Panc1 (cell line): ENCODE measurements at places on chromosomes 7 and 10. TPM values are rescaled to one million over a fixed set of nuclear protein-coding genes. Genes with fewer than 3 reads are reported as not detected.

- H3K4me3 ChIP-seq, result peak overlapping the region; percentile 59
- H3K27ac ChIP-seq, result no peak overlapping the region
- peaks cover 25% of the 10 kb centered on the region for H3K27me3 ChIP-seq
- peaks cover 9% of the 10 kb centered on the region for H3K4me1 ChIP-seq
Measured at GRCh38 chr10:129962872-129963640, 1.0 kb downstream of the EBF3 start.

GRCh38 chr7:141585592-141586510 lies 34.6 kb downstream of the AGK start:
- H3K27ac ChIP-seq, result 0 out of 2 replicates have a peak overlapping the region, but pooled peaks have one; percentile 2
- H3K4me3 ChIP-seq, result no peak overlapping the region
- peak; percentile 28 for DNase-seq

CCL24 gene
- not detected for total RNA-seq

GRCh38 chr10:88813200-88813599 lies 10.7 kb downstream of the LIPM start:
- no peak for DNase-seq
- 0 out of 2 replicates have a peak, but pooled peaks cover 2% of the 10 kb centered on the region for H3K27me3 ChIP-seq
- no peaks in the 10 kb centered on the region for H3K4me1 ChIP-seq
- H3K27ac ChIP-seq, result no peak overlapping the region
- H3K36me3 ChIP-seq, result no peaks in the 10 kb centered on the region
- no peak overlapping the region for H3K4me3 ChIP-seq

- no peak overlapping the region for H3K4me3 ChIP-seq
- no peak for DNase-seq
- H3K36me3 ChIP-seq, result no peaks in the 10 kb centered on the region
- no peaks in the 10 kb centered on the region for H3K27me3 ChIP-seq
- no peak overlapping the region for H3K27ac ChIP-seq
Measured at GRCh38 chr10:14422431-14422830, 91.7 kb upstream of the FRMD4A start.

PNLIPRP2 gene
- 0.72 TPM for total RNA-seq

RNF32 gene
- total RNA-seq, result 3.5 TPM

NOS3 gene
- total RNA-seq, result 3.1 TPM

CLCN1 gene
- total RNA-seq, result 0.15 TPM

DNA sequence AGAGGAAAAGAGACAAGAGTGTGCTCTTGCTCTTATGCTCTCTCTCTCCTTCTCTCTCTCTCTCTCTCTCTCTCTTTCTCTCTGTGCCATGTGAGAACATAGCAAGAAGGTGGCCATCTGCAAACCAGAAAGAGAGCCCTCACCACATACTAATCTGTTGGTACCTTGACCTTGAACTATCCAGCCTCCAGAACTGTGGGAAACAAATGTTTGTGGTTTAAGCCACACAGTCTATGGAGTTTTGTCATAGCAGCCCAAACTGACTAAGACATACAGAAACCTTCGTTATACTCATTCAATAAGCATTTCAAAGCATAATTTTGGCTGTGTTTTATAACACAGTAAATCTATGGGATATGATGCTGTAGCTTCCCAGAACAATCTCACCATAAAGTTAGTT lies 56.4 kb upstream of the PLPP4 start:
- H3K4me3 ChIP-seq, result no peak overlapping the region
- H3K36me3 ChIP-seq, result no peaks in the 10 kb centered on the region
- no peaks in the 10 kb centered on the region for H3K4me1 ChIP-seq
- H3K27ac ChIP-seq, result no peak overlapping the region

DNA sequence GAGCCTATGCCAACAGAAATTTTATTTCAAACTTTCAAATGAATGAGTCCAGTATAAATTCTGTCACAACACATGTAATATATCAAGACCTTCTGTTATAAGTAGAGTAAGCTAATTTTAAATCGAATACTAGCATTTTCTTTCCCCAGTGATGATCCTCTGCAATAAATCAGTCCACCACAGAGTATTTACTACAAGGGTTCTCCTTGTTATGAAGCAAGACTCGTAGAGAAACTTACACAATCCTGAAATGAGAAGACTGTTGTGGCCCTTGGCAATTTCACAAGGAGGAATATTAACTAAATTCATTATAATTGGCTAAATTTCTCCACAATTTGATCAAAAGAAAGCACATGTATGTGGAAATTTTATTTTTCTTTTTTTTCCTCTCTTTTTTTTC lies 312.4 kb upstream of the DGKB start:
- no peaks in the 10 kb centered on the region for H3K36me3 ChIP-seq
- H3K27me3 ChIP-seq, result no peaks in the 10 kb centered on the region
- H3K4me3 ChIP-seq, result no peak overlapping the region
- H3K4me1 ChIP-seq, result no peaks in the 10 kb centered on the region
- DNase-seq, result no peak
- H3K27ac ChIP-seq, result no peak overlapping the region

DNA sequence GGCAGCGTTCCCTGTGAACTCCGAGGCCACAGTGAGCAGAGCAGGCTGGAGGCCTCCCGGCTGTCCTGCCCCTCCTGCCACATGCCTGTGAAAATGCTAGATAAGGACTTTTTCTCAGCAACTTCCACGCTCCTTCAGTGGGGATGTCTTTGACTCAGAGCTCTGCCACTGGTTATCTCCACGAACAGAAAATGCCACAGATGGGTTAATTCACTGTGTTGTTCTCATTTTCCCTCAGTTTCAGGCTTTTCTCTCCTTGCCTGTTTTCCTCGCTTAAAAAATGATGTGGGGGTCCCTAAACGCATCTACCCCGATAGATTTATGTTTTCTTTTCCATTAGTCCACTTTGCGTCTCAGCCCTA lies 51.3 kb downstream of the IKZF1 start:
- no peaks in the 10 kb centered on the region for H3K36me3 ChIP-seq
- H3K4me3 ChIP-seq, result no peak overlapping the region
- no peak for DNase-seq
- H3K27me3 ChIP-seq, result peaks cover 15% of the 10 kb centered on the region

DNA sequence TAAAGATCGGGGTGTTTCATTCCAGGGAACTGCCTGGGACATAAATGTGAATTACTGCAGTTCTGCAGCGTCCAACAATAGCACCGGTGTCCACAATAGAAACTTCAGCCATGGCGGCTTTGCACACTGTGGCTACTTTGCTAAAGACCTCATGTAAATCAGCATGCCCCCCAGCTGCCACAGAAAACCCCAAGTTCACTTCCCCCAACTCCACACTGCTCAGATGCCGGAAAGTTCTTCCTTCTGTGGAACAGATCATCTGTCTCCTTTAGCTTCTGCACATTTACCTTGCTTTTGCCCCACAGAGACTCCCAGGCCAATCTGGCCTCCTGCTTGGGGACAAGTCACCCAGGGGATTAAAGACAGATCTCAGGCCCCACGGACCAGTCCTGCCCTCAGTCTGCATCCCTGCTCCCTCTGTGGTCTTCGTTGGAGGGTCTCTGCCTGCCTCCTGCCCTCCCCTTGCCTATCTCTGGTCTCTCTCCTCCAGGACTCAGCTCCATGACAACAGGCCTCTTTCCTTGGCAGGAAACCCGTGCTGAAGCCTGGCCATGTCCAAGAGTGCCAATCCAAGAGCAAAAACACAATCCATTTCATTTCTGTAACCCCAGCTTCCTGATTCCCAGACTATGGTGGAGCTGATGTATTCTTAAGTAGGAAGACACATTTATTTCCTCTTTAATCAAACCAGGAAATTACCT lies 403.2 kb downstream of the RPS24 start:
- H3K27me3 ChIP-seq, result no peaks in the 10 kb centered on the region
- DNase-seq, result no peak
- H3K4me3 ChIP-seq, result no peak overlapping the region
- H3K4me1 ChIP-seq, result peaks cover 13% of the 10 kb centered on the region; the same call in 1 of the 2 replicates
- 0 out of 2 replicates have a peak overlapping the region, but pooled peaks have one; percentile 1 for H3K27ac ChIP-seq

PIP gene
- total RNA-seq, result not detected

DNA sequence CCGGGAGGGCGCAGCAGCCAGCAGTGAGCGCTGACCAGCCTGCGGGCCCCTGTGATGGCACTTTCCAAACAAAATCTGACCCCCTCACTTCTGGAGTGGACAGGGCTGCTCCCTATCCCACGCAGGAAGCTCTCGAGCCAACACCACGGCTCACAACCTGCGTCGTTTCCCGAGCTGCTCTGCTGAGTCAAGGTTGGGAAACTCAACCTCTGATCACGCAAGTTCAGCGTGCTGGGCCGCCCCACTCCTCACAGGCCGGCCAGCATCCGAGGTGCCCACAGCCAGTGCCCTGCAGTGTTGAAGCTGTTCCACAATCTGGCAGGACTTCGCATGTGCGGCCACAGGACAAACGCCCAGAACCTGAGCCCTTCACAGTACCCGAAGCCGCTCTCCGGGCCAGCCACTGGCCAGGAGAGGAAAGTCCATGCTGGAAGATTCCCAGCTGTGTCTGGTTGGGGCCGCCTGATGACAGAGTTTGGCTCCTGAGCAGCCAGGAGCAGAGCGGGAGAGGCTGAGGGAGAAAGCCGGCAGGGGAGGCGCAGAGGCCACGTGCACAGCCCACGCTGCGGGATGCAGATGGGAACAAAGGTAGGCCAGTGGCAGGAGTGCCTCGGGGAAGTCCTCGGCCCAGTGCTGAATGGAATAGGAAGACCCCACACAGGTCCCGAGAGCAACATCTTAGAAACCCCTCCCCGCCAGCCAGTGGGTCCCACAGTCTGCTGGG lies 263.3 kb upstream of the TCERG1L start:
- H3K27ac ChIP-seq, result no peak overlapping the region
- DNase-seq, result no peak
- no peaks in the 10 kb centered on the region for H3K36me3 ChIP-seq
- H3K4me3 ChIP-seq, result no peak overlapping the region
- no peaks in the 10 kb centered on the region; the same call in 1 of the 2 replicates for H3K27me3 ChIP-seq

DNA sequence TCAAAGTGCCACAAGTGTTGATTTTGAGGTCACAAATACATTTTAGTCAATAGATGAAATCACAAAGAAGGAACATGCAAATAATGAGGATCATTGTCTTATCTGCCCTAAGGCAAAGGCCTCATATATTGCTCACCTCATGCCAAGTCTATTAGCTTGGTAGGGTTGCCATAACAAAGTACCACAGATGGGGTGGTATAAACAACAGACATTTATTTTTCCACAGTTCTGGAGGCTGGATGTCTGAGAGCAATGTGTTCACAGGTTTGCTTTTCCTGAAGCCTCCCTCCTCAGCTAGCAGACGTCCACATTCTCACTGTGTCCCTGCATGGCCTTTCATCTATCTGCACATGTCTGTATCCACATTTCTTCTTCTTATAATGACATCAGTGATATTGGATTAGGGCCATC lies 59.6 kb downstream of the RELN start:
- H3K4me3 ChIP-seq, result no peak overlapping the region
- DNase-seq, result no peak
- H3K4me1 ChIP-seq, result no peaks in the 10 kb centered on the region
- H3K27ac ChIP-seq, result no peak overlapping the region

GRCh38 chr10:80544316-80544953 lies 6.7 kb downstream of the SH2D4B start:
- no peak overlapping the region for H3K4me3 ChIP-seq
- H3K27ac ChIP-seq, result no peak overlapping the region
- peaks cover 2% of the 10 kb centered on the region; the same call in 1 of the 2 replicates for H3K27me3 ChIP-seq
- no peak for DNase-seq

EBLN1 gene
- total RNA-seq, result not detected

DNA sequence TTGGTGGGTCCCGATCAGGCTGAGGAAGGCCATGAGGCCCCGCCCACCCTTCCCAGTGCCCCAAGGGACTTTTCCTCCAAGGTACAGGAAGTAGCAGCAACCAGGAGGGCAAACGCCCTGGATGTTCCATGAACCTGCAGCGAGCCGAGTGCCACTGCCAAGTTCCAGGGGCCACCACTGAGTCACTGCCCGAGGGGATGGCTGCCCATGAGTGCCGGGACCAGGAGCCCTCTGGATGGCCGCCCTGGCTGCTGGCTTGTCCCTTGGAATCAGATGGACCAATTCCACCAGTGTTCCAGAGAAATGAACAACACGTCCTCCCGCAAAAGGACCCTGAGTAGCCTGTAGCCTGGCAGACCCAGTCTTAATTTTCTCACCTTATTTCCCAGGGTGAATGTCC lies 74.2 kb downstream of the ZRANB1 start:
- no peak overlapping the region for H3K4me3 ChIP-seq
- no peaks in the 10 kb centered on the region for H3K27me3 ChIP-seq
- no peaks in the 10 kb centered on the region; the same call in 1 of the 2 replicates for H3K36me3 ChIP-seq
- H3K27ac ChIP-seq, result no peak overlapping the region
- H3K4me1 ChIP-seq, result no peaks in the 10 kb centered on the region
- no peak for DNase-seq

GRCh38 chr10:93841961-93842360 lies 51.8 kb upstream of the SLC35G1 start:
- no peaks in the 10 kb centered on the region for H3K27me3 ChIP-seq
- no peaks in the 10 kb centered on the region for H3K4me1 ChIP-seq
- no peak for DNase-seq
- H3K4me3 ChIP-seq, result no peak overlapping the region
- no peaks in the 10 kb centered on the region for H3K36me3 ChIP-seq

GRCh38 chr7:142442396-142442795 lies 184.5 kb upstream of the PRSS58 start:
- no peaks in the 10 kb centered on the region for H3K36me3 ChIP-seq
- no peaks in the 10 kb centered on the region for H3K4me1 ChIP-seq
- DNase-seq, result no peak
- no peaks in the 10 kb centered on the region for H3K27me3 ChIP-seq

- no peaks in the 10 kb centered on the region for H3K27me3 ChIP-seq
- H3K4me3 ChIP-seq, result no peak overlapping the region
- no peaks in the 10 kb centered on the region for H3K4me1 ChIP-seq
Measured at GRCh38 chr10:94757916-94758315, 4.6 kb upstream of the CYP2C19 start.

DNA sequence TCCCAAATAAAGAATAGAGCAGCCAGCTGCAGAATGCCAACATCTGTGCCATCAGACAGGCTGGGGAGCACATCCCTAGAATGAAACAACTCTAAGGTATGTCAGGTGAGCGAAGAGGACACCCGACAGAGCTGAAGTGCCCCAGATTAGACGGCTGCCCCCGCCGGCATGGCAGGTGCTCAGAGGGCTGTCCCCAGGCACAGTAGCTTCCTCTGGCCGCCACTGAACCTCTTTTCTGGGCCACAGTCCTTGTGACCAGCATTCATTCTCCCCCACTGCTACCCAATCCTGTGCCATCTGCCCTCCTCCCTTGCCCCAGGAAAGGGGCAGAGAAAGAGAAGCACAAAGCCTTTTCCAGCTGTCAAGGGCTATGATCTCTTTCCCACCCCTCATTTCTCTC lies 41.7 kb downstream of the RGS10 start:
- no peaks in the 10 kb centered on the region for H3K4me1 ChIP-seq
- H3K4me3 ChIP-seq, result no peak overlapping the region
- no peak overlapping the region for H3K27ac ChIP-seq
- no peak for DNase-seq
- no peaks in the 10 kb centered on the region for H3K27me3 ChIP-seq
- H3K36me3 ChIP-seq, result no peaks in the 10 kb centered on the region

DNA sequence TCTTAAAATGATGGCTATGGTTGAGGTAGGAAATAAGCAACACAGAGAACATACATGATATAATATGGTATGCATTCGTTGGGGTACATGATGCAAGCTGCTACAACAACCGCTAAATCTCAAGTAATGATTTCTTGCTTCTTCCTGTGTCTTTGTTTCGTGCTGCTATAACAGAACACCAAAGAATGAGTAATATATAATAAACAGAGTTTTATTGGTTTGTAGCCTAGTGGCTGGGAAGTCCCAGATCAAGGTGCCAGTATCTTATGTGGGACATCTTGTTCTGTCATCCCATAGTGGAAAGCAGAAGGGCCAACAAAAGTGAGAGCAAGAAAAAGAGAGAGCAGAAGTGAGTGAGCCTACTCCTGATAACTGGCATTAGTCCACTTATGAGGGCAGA lies 689.7 kb downstream of the SUGCT start:
- H3K36me3 ChIP-seq, result no peaks in the 10 kb centered on the region
- no peak overlapping the region for H3K27ac ChIP-seq
- H3K4me3 ChIP-seq, result no peak overlapping the region
- no peaks in the 10 kb centered on the region for H3K27me3 ChIP-seq
- no peak for DNase-seq
